ENCODE measurements at places on chromosomes 6 and 20.

DNA sequence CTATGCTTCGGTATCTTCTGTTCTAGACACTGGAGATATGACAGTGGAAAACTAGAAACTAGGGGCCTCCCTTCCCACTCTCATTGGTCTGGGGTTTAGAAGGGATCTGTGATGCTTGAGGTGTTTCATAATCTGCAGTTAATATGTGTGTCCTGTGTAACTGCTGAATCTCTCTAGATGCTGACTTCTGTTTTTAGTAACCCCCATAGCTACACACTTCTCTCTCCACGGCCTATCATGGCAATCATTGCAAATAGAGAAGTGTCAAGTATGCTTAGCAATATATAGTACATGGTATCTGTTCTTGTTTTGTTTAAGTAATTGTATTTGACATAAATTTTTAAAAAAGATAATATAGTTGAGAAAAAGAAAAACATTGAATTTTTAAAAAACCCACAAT is 394.6 kb upstream of the MMS22L start:
- no peak for DNase-seq

- DNase-seq, result no peak
These were observed 6.5 kb downstream of the CEP162 start for GRCh38 chr6:84220809-84221409.

- DNase-seq, result no peak
These were observed 2.7 kb downstream of the BMP2 start for GRCh38 chr20:6769903-6770785.

DNA sequence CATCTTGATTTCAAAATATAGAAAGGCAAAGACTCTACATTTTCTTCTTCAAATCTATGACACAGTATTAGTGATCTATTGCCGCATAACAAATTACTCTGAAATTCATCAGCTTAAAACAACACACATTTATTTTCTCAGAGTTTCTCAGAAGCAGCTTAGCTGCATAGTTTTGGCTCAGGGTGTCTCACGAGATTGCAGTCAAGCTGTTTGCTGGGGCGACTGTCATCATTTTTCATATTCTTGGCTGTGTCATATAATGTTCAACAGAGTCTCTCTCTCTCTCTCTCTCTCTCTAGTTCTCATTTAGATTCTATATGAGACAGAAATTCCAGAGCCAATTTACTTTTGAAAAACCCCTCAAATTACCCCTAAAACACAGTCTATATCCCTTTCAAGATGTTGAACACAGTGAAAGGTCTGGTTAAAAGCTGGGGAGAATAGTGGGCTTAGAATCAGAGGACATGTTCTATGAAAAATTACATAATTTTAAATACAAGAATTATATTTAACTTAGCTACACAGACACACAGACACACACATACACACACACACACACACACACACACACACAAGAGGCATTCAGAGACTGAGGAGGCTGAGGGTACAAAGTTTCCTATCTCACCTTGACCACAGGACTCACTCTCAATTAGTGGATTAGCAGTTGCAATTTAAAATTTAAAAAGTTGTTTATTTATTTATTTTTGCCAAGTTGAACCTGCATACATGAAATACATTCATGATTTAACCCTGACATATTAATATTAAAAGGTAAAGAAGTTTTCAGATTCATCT is 86.7 kb downstream of the MKKS start:
- no peak for DNase-seq

DNA sequence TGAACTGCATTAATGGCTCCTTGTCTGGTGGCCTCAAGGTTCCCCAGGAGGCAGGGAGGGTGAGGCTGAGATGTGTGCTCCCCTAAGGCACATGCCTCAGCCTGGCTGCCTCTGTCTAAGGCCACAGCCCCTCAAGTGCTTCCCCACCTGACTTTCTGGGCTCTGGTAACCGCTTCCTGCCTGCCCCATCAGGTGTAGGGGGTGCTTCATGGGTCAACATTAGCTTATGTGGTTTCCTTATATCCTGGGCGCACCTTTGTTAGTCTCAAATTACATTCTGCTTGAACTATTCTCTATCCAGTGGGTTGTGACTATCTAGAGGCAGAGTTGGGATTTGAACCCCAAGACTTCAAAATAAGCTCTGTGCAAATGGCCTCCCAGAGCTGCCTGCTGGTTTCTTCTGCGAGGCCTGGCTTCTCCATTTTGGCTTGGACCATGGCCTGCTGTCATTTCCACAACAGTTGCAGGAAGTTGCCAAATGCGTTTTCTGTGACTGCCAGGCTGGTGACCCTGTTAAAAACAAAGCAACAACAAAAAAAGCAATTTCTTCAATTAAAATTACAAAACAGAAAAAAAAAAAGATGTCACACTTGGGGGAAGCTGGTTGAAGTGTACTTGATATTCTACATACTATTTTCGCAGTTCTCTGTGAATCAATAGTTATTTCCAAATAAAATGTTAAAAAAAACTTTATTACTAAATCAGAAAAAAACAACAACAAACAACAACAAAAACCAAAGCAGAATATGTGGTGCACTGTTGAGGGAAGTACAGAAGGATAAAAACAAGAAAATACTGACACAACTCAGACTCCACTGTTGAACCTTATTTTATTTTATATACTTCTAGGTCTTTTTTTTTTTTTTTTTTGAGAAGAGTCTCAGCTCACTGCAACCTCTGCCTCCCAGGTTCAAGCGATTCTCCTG is 20.0 kb upstream of the ZNFX1 start:
- DNase-seq, result no peak

DNA sequence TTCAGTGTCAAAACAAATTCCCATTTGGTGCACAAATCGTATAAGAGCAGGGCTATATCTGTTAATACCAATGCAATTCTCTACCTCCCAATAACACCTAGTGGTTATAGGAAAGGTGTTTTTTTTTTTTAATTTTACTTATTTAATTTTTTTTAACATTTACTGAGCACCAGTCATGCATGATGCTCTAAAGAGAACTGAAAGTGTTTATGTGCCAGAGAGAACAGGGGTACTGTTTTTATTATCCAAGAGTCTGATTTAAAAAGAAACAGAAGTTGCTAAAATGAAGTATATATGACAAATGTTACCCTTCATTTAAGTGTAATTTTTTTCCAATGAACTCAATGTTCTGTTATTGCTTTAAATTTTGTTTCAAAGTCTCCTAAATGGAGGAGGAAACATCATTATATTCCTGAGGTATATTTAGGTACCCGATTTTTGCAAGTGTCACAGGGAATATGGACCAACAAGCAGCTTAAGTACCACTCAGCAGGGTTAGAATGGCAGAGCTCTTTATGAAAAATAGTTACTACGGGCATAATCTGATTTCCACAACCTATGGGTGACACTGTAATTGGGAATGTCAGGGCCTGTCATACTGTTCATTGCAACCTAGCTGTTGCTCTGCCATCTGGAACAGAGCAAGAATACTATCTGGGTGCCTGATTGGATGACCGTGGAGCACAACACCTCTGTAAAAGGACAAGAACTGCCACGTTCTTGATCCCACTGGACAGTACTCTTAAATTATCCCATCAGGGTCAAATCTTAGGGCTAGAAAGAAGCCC is 195.4 kb downstream of the KHDRBS2 start:
- no peak for DNase-seq

DNA sequence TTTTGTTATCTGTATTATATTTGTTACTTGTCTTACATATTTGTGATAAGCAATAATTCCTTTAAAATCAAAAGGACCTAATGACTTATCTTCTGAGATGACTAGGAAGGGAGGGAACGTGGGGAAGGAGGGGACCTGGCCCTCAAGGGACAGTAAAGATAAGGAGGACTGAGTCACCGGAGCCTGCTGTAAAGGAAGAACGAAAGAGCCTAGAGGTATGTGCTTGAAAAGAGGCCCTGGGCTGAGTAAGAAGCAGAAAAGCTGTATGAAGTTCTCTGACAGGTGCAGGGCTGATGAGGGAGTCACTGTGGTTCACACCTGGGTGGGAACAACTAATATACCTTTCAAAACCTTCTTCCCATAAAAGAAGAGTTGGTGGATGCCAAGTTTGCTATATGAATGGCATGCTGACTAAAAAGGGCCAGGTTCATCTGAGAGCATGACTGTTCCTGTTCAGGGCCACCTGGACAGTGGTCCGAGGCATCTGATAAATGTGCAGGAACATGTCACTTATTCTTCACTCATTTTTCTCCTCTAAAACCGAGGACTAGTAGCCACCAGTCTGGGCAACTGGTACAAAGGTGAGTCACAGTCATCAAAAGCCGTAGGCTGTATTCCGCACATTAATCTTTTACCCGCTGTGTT is 111.3 kb downstream of the TNFAIP3 start:
- DNase-seq, result no peak

GRCh38 chr6:124888581-124889371 is 73.5 kb upstream of the RNF217 start:
- no peak for DNase-seq

DNA sequence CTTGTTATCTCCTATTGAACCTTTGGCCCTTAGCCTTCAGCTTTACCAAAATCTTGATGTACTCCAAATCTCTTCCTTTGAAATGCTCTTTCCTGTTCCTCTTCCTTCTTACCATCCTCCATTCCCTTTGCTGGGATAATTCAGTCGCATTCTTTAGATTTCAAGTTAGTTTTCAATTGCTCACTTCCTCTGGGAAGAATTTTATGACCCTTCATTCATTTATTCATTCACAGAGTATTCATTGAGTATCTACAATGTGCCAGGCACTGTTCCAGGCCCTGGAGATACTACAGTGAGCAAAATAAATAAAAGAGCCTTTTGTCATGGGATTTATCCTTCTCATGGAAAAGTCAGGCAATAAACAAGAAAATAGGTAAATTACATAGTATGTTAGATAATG is 548.2 kb upstream of the FLRT3 start:
- DNase-seq, result no peak

DNA sequence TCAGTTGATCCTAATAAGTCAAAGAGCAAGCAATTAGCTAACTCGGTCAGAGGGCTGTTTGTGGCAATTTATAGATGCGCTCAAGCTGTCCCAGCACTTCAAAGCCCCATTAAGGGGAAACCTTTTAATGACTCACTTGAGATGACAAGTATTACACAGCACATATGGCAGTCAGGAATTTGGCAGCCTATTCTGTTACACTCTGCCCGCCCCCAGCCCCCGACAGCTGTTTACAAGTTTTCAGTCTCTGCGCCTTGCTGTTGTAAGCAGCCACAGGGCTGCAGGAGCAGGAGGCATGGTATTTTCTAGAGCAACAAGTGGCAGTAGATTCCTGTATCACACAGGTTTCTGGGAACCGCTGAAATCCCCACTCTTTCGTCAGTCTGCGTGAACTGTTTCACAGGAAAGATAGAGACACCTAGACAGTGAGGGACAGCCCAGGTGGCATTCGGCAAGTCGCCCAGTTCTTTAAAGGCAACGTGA is 263.0 kb downstream of the FOXC1 start:
- DNase-seq, result no peak

- no peak for DNase-seq
These were observed 1.5 kb downstream of the SOX18 start for GRCh38 chr20:64047968-64048401.

GRCh38 chr20:53926428-53927028 is 143.9 kb downstream of the BCAS1 start:
- no peak for DNase-seq

GRCh38 chr6:17940151-17940792 is 47.2 kb downstream of the KIF13A start:
- no peak for DNase-seq

Data from activated T-cell treated with anti-CD3 and anti-CD28 coated beads, Interleukin-2, amount 50 U/mL, for 1 hour (primary cell).